ENCODE measurements at places on chromosomes 12 and 14.

GRCh38 chr12:12800406-12801180 lies 12.6 kb upstream of the DDX47 start:
- DNase-seq, result no peak

DNA sequence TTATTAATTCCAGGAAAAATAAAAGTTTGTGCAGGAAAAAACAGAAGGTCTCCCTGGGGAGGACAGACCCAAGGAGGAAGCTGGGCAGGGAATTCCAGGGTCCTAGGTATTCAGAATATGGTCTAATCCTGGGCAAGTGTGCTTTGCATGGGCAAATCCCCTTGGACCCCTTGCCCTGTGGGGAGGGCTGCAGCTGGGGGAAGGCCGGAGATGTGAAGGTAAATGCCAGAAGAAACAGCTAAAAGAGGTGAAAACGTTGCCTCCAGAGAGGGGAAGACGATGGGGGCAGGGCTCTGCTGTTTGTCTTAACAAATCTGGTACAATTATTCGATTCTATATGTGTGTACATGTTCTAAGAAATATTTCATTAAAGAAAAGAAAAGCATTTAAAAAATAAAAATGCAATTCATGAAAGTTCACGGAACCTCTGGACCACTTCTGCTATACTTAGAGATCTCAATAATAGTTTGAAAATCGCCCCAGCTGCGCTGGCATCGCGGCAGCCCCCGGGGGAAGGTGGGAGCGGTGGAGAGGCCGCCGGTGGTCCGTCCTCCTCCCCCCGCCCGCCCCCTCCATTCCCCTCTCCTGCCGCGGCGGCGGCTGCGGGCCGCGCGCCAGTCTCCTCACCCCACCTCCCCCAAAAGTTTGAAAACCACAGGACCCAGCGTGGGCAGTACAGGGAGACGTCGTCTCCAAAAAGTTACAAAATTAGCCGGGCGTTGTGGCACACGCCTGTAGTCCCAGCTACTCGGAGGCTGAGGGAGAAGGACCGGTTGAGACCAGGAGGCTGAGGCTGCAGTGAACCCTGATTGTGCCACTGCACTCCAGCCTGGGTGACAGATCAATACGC lies 1.5 kb upstream of the PRPF40B start:
- DNase-seq, result no peak

DNA sequence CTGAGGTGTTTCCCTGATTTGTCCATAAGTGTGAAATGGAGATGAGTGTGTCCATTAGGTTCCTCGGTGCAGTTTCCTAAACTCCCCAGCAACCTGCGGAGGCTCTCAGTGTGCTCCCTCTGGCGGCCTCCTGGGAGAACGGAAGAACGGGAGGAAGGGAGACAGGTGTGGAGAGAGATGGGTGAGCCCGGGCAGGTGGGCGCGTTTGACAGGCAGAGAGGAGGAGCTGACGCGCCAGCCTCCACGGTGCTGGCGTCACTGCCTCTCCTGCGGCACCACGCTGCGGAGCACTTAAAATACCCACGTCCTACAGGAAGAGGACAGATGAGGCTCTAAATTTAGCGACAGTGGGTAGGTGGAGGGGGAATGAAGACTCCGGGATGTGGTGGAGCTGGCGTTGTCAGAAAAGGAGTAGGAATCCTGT lies 26.8 kb upstream of the PEX5 start:
- DNase-seq, result no peak

GRCh38 chr12:47032644-47033043 lies 46.8 kb upstream of the PCED1B start:
- DNase-seq, result no peak

DNA sequence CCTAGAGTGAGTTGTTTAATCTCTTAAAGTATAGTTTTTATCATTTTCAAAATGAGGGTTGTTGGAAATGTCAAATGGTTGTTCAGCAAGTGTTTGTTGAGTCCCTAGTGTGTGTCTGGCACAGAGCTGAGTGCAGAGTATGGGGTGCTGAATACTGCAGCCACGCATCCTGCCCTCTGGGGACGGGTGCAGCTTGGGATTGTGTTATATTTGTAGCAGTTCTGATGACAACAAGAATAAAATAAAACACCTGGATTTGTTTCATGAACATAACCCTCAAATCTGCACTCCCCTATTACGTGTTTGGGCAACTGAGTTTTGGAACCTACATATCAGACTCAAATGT lies 127.9 kb downstream of the CACNA1C start:
- no peak for DNase-seq

- no peak for DNase-seq
Observed at GRCh38 chr12:53976172-53976822, 1.5 kb upstream of the HOTAIR start.

DNA sequence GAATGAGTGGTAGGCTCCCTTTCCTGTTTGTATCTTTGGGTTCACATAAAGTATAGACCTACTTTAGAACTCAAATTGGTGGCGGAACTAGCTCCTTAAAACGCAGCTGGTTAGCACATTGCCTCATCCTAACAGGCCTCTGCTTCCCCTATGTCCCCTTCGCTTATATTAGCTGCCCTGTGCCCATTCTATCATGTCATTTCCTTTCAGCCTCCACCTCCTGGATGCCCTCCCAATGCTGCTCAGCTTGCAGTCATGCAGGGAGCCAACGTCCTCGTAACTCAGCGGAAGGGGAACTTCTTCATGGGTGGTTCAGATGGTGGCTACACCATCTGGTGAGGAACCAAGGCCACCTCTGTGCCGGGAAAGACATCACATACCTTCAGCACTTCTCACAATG lies 3.5 kb downstream of the DAZAP2 start:
- DNase-seq, result peak; percentile 86

DNA sequence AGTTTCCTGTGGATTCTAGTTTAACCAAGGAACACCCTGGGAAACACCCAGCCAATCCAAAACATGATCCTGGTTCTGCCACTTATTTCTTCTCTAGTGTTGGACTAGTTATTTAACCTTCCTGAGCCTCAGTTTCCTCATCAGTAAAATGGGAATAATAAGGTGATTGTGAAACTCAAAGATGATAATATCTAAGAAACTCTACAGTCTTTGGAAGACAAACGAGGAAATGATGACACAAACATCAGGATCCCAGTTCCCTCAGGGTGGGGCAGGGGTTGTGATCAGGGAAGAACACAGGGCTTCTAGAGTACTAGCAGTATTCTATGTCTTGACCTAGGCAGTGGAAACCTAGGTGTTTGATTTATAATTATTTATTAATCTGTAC lies 18.1 kb upstream of the TMEM106C start:
- DNase-seq, result no peak

- DNase-seq, result no peak
Observed at GRCh38 chr12:22117563-22118237, 71.7 kb downstream of the CMAS start.

GRCh38 chr14:63632932-63633514 lies 8.6 kb downstream of the WDR89 start:
- DNase-seq, result no peak

Measured in SIG-M5 (cell line).